ENCODE measurements at places on chromosomes 6 and 20. TPM values are rescaled to one million over a fixed set of nuclear protein-coding genes. Genes with fewer than 3 reads are reported as not detected.

GRCh38 chr6:13635948-13636658 lies 21.0 kb downstream of the NOL7 start:
- DNase-seq: no peak

DNA sequence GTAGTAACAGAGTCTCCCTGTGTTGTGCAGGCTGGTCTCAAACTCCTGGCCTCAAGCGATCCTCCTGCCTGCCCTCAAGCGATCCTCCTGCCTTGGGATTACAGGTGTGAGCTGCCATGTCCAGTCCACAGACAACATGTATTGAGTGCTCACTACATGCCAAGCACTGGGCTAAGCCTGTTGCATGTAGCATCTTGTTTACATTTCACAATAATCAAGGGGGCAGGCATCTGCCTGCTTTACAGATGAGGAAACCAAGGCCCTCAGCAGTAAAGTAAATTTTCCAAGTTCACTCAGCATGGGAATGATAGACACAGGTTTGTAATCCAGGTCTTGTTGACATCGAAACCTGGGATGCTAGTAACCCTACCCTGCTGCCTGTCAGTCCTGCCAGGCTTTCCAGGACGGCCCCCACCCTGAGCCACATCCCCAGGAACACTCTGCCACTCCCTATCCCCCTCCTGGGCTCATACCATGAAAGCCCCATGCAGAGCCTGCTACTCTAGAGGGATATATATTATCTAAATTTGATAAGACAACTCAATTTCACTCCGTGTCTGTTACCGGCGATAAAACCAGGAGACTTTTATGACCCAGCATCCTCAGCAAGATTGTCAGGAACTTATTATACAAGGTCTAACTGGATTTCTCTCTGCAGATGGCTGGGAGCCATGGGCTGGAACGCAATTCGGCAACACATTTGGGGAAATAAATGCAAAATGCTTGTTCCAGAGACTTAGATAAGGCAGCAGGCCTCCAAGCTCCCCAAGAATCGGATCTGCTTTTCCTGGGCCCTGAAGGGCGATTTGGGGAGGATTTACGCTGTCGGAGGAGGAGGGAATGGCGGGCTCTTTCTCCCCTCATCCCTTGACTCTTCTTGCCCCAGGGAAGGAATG lies 30.4 kb downstream of the CD40 start:
- DNase-seq: no peak

DNA sequence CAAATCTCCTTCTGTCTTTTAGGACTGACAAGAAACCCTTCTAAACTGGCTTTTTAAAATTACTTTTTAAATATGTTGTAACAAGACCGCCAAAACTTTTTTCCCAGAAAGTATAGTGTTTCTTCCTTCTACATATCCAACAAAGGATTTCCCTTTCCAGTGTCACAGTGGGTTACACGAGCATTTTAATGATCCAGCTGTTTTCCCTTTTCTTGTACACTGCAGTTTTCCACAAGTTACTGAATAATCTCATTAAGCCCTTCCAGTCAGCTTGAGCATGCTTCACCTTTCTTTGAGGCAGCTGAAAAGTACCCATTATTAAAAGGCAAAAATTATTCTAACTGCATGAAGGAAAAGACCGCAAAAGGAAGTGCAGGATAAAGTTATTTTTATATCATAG lies 48.6 kb downstream of the CD24 start:
- no peak for DNase-seq

DNA sequence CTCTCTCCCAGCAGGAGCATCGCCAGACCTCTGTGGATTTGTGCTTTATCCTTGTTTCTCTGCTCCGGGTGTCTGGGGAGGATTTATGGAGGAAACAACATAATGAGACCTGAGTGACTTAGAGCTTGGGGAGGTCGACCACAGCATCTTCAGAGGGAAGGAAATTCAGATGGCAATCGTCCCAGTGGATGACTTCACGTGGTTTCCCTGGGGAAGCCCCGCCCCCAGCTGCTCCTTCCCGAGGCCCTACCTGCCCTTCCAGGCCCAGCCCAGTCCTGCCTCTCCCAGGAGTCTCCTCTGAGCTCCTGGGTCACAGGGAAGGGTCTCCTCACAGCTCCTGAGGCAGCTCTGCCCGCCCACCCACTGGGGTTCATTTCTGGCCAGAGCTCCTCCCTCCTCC lies 430.3 kb upstream of the SULF2 start:
- no peak for DNase-seq

The FLRT3 gene
- 32.3 TPM for total RNA-seq

GRCh38 chr6:154280521-154280920 lies 76.1 kb downstream of the IPCEF1 start:
- no peak for DNase-seq

- no peak for DNase-seq
These were observed 104.0 kb upstream of the FRMD1 start for GRCh38 chr6:168182908-168183612.

The RXRB gene
- 43.6 TPM for total RNA-seq

DNA sequence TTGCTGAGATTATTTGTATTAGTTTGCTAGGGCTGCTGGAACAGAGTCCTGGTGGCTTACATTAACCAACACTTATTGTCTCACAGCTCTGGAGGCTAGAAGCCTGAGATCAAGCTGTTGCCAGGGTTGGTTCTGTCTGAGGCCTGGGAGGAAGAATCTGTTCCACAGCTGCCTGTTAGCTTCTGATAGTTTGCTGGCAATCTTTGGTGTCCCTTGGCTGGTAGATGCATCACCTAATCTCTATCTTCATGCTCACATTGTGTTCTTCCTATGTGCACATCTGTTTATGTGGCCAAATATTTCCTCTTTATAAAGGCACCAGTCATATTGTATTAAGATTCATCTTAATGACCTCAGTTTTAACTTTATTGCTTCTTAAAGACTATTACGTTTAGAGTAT lies 19.5 kb downstream of the SF3B5 start:
- no peak for DNase-seq

DNA sequence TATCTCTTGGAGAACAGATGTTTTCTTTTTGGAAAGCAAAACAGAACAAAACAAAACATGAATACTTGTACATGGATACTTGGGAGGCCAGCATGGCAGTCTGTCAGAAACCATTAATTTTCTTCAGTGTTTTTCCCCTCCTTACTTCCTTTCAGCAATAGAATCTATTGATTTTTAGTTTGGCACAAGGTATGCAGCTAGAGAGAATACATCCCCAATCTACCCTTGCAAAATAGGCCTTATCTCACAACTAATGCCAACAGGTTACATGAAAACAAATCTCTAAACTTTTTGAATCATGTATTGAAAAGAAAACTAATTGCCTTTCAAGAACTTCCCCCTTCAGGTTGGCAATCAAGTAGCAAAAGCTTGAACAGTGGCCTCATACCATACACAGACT lies 2.8 kb downstream of the PGK2 start:
- DNase-seq: no peak

DNA sequence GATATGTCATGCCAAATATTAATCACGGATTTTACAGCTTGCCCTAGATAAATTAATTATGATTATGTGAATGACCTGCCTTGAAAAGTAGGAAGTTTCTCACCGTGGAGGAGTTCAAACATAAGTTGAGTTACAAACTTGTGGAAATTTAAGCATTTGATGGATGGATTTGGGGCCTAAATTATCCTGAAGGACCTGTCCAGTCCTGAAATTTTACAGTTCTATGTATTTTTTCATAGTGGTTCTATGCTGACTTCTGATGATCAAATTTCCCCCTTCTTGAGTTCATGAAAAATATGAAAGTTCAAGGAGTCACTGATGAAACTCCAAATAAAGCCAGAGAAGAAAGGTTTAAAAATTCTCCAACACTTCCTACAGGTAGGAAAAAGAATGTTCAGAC lies 178.6 kb downstream of the SLC35F1 start:
- no peak for DNase-seq

The OR2H2 gene
- not detected for total RNA-seq

GRCh38 chr6:20169119-20169557 lies 43.1 kb downstream of the MBOAT1 start:
- DNase-seq: no peak
